ENCODE measurements at places on chromosomes 1 and 21.

DNA sequence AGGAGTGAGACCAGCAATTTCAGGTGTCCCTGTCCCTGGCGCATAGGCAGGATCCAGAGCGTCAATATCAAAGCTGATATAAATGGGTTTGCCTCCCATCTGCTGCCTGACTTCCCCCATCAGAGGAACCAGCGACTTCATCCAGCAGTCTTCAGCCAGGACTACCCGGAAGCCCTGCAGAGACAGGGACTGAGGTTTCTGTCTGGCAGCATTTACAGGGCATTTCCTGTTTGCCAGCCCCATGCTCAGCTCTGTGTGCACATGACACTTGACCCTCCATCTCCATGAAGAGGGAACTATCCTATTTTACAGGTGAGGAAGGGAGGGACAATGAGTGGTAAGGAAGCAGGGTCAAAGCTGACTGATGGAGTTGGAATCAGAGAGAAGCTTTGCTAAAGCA is 7.2 kb downstream of the AGMAT start:
- no peak for DNase-seq

- no peak for DNase-seq
These were observed 64.5 kb upstream of the KCNK1 start for GRCh38 chr1:233549404-233549803.

GRCh38 chr1:101379950-101380349 is 143.1 kb downstream of the S1PR1 start:
- no peak for DNase-seq

DNA sequence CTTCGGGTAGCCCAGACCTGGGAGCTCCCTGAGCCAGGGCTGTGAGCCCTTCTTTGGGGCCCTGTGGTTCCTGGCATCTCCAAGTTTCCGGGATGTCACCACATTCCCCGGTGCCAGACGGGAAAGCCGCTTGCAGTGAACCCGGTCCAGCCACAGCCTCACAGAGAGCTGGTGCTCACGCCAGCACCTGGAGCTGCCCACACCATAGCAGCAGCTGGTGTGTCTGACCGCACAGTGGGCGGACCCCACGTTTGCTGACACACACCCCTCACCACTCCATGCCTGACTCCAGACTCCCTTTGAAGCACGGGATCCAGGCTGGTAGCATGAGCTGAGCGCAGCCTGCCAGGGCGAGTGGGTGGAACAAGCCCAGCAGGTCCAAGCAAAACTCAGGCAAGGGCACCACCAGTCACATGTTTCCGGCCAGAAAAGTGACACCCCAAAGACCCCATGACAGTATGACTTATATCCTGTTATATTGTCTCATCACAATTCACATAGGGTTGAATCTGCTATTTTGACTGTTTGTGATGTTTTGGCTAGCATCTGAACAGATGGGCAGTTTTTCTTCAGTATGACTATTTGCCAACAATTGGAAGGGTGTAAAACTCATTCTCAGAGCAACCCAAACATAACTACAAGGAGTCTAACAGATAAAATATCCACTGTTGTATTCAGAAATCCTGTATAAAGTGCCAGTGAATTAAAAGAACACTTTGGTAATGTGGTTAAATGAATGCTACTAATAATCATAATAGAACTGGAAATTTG is 285.4 kb downstream of the SMYD3 start:
- DNase-seq: no peak

GRCh38 chr1:158946785-158947184 is 15.4 kb downstream of the PYHIN1 start:
- DNase-seq: no peak

DNA sequence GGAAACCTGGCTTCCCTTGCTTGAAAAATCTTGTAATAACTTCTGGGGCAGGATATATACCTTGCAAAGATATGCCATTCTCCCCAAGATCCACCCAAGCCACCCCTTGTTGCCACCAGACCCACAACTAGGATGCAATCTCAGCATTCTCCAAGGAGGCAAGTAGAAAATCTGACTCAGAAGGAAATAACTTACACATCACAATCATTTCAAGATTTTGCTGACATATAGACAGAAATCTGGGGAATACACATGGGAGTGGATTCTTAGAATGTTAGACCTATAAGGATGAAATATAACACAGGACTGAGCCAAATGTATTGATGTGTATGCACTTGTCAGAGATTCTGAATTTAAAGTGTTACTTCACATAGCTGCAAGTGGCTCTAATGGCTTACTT is 14.8 kb upstream of the ZDHHC18 start:
- DNase-seq: no peak

GRCh38 chr1:234734869-234735268 is 124.9 kb upstream of the IRF2BP2 start:
- no peak for DNase-seq

DNA sequence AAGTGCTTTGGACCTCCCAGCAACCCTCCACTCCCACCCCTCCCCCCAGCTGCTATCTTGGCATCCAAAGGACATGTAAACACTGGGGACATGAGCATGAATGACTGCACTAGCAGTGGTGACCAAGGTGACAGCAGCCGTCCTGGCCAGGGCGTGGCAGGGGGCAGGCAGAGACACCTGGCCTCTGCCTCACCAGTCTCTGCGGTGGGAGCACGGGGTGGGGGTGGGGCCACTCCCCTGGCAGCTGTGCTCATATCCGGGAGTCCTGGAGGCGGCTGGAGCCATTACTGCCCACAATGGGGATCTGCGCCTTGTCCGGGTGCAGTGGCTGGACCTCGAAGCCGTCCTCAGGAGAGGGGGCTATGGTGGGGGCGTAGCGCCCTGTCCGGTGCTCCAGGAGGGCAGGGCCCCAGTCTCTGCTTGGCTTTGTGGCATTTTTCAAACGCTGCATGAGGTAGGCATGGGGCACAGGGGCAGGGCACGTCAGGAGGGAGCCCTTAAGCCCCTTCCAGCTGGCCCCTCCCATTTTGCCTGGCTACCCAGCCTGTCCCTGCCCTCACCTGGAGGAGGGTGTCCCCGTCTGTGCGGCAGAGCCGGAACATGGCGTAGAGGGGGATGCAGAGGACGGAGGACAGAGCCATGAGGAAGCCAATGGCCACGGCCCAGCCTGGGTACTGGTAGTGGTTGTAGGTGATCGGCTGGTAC is 6.0 kb downstream of the CCDC24 start:
- no peak for DNase-seq

DNA sequence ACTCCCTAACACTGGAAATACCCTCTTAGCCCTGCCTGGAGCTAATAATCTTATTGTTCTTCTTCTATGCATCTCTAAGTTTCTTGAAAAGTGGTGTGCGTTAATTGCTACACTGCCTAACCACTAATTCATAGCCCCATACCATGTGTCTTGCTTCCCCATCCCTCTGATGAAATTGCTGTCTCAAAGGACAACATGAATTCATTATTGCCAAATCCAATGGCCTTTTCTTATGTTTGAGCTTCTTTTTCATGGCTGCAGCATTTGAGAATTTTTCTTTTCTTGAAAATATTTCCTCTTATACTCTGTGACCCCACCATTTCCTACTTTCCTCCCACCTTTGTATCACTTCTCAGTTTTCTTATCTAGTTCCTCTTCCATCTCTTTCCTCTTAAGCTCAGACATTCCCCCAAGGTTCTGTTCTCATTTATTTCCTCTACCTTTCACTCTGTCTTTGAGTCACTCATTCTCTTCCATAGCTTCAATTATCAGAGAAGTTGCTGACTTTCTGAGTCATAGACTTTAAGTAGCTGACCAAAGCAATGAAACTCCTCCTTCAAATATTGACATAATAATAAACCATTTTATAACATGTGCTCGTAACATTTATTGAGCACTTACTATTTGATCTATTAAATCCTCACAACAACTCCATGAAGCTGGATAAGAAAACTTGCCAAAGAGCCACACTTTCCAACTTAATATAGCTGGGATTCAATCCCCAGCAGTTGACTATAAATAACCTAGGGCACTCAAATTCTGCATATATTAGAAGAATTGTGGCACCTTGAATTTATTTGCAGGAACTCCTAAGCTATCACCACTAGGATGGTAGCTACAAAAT is 35.5 kb upstream of the ATP6V1G3 start:
- no peak for DNase-seq

- DNase-seq: no peak
These were observed 411.1 kb downstream of the PCP4 start for GRCh38 chr21:40278345-40278744.

GRCh38 chr1:83692524-83693381 is 306.2 kb downstream of the TTLL7 start:
- DNase-seq: no peak

GRCh38 chr1:168469690-168470089 is 74.1 kb downstream of the XCL2 start:
- no peak for DNase-seq

GRCh38 chr1:104125266-104125665 is 375.6 kb downstream of the AMY1C start:
- DNase-seq: no peak

DNA sequence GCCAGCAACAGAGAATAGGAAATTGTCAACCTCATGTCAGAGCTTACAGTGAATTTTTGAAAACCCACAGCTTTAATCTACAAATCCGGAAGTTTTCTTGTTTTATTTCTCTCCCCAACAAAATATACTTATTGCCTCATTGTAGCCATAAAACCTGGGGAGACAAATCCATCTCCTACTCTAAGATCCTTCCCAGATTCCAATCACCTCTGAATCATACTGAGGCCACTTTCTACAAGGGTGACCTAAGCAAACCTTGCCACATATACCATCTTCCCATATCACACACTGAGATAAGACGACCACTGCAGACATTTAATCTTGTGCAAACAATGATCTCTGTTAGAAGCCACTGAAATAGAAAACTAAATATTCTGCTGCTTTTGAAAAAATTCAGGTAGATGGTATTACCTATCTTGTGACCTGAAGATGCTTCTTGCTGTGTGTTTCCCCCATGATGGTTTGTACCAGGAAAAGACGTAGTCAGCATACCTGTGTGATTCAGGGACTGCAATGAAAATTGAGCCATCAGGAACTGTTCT is 171.5 kb upstream of the DUSP10 start:
- DNase-seq: no peak

DNA sequence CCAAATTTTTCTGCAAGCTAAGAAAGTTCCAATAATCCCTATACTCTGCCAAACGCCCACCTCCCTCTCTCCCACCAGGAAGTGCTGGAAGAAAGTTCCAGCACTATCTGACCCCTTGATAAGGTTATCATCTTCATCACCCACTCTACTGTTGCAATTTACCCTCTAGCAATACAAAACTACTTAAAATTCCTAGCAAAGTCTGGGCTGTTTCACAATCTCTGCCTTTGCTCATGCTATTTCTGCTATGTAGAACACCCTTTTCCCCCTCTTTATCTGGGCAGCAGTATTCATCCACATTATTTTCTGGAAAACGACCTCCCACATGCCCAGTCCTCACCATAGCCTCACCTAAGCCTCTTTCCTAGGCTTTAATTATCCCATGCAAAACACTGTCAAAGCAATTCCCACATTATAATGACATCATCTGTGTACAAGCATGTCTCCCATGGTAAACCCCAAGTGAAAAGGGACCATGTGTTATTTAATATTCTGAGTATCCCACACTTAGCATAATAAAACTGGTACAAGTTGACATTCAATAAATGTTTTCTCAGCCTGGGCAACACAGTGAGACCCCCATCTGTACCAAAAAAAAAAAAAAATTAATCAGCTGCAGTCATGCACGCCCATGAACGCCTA is 12.0 kb downstream of the F11R start:
- no peak for DNase-seq

GRCh38 chr21:26432410-26432809 is 140.7 kb downstream of the CYYR1 start:
- DNase-seq: no peak

DNA sequence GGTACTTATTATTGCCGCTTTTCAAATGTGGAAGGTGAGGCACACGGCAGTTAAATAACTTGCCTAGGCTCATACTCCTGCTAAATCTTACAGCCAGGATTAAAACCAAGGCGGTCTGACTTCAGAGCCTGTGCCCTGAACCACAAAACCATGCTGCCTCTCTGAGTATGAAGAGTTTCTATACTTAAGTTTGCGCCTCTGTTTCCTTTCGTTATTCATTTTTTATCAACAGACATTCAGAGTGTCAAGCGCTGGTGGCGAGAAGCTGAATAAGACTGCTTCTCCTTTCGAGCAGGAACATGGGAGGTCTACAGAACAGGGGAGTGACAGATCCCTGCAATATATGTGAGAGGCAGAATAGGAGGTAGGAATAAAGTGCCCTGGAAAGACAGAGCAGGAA is 96.0 kb upstream of the DUSP10 start:
- no peak for DNase-seq

- no peak for DNase-seq
These were observed 186.1 kb upstream of the KLHDC7A start for GRCh38 chr1:18294437-18295176.

- no peak for DNase-seq
These were observed 171.3 kb upstream of the ESRRG start for GRCh38 chr1:216894494-216894893.

DNA sequence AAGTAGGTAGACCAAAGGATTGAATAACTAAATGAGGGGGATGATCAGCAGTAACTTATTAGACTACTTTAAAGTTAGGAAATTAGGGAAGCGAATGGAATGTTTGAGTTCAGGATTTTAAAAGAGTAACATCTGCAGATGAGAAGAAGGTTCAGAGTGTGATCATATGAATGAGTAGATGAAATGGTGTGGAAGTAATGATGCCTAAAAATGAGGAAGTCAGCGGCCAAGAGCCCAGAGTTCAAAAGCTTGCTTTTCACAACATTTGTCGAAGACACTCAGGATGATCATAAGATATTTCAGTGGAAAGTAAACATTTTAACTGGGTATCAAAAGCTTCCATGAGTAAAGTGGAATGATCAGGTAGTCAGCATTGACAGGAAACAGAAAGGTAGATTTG is 299.4 kb downstream of the LRRIQ3 start:
- no peak for DNase-seq

GRCh38 chr1:220012259-220012658 is 34.0 kb downstream of the EPRS1 start:
- DNase-seq: no peak

DNA sequence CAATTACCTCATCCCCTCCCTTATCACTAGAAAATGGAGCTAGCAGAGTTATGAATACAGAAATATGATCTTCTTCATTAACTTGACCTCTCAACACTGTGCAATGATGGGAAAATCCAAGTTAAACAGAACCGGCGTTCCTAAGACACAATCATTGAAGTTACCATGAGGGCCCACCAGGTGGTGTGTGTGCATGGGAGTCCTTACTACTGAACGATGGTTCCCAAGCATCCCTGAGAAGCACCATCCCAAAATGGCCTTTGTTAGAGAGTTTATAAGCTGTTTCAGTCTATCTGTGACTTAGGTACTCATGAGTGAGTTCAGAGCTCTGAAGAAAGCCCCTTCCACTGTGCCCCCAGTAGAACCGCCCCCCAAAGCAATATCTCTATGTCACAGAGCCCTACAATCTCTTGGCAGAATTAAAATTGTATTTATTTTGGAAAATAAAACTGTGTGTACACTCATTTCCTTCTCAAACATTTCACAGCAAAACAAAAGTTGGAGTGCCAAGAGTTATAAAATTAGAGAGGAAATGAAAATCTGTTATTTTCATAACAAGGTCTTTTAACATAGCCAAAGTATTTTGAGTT is 56.8 kb downstream of the PLD5 start:
- peak; percentile 56 for DNase-seq
